ENCODE measurements at places on chromosomes 4 and X. TPM values are rescaled to one million over a fixed set of nuclear protein-coding genes. Genes with fewer than 3 reads are reported as not detected.

- H3K4me3 ChIP-seq = no peak overlapping the region
- H3K4me1 ChIP-seq = no peaks in the 10 kb centered on the region
- no peak for DNase-seq
- H3K36me3 ChIP-seq = peaks cover 59% of the 10 kb centered on the region
Observed at GRCh38 chr4:141229408-141230101, 8.9 kb downstream of the ZNF330 start.

DNA sequence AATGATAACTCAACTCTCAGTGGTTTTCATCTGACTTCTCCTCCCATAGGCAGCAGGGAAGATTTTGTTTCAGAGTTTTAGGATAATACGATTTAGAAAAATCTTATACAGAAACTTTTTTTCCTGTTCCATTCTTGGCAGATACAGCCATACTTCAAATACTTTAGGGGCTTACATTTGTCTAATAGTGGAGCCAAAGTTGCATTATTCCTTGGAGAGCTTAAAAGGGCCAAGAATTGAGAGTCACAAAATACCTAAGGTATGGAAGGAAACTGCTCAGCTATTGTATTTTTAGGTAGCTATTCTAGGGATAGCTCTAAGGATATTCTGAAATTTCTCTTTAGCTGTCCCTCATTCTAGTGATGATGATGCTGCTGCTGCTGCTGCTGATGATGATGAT lies 132.9 kb upstream of the PTCHD1 start:
- no peaks in the 10 kb centered on the region for H3K4me1 ChIP-seq
- H3K4me3 ChIP-seq = no peak overlapping the region
- H3K27me3 ChIP-seq = no peaks in the 10 kb centered on the region
- H3K36me3 ChIP-seq = no peaks in the 10 kb centered on the region
- DNase-seq = no peak

DNA sequence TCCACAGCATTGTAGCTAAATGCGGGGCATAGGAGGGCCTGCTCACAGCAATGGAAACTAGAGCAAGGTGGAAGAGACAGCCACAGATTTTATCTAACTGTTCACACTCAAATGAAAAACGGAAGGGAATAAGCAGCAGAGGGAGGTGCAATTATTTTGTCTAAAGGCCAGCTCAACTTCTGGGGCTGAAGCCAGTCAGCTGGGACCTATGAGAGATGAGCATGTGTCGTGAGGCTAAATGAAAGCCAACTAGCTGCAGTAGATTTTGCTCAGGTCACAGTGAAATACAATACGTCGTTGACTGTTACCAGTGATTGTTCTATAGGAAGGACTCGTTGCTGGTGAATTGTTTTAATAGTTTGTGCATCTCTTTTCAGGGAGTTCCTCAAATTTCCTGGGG lies 26.4 kb upstream of the FGFBP2 start:
- DNase-seq = no peak
- no peak overlapping the region for H3K4me3 ChIP-seq
- H3K27ac ChIP-seq = no peak overlapping the region
- H3K27me3 ChIP-seq = no peaks in the 10 kb centered on the region

GABRG1 gene
- total RNA-seq = 1.6 TPM

Data from GM23338 (cell line).